ENCODE measurements at places on chromosomes 16 and 17.
A peak's percentile ranks its signal among the peaks of the same experiment; 100 is the strongest.

GRCh38 chr17:79041723-79042420 lies 17.9 kb downstream of the C1QTNF1 start:
- DNase-seq = no peak

- DNase-seq = no peak
Observed at GRCh38 chr16:64615630-64616280, 506.1 kb downstream of the CDH11 start.

DNA sequence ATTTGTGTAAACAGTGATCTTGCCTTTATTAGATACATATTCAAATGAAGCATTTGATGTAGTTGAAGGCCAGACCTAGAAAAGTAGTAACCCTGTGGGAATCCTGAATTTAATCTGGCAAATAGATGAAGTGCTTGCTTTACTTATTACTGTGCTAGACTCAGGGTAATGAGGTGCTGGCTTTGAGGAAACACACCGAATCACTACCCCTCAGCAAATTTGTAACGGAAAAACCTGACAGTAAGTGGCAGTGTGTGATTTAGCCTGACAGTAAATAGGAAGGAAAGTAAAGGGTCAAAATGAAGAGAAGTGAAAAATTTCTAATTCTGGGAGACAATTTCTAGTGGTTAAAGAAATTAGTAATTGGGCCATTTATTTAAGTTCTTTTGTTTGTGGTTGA lies 90.2 kb downstream of the MAP2K4 start:
- no peak for DNase-seq

GRCh38 chr17:40666331-40666730 lies 1.4 kb upstream of the KRT222 start:
- DNase-seq = no peak

DNA sequence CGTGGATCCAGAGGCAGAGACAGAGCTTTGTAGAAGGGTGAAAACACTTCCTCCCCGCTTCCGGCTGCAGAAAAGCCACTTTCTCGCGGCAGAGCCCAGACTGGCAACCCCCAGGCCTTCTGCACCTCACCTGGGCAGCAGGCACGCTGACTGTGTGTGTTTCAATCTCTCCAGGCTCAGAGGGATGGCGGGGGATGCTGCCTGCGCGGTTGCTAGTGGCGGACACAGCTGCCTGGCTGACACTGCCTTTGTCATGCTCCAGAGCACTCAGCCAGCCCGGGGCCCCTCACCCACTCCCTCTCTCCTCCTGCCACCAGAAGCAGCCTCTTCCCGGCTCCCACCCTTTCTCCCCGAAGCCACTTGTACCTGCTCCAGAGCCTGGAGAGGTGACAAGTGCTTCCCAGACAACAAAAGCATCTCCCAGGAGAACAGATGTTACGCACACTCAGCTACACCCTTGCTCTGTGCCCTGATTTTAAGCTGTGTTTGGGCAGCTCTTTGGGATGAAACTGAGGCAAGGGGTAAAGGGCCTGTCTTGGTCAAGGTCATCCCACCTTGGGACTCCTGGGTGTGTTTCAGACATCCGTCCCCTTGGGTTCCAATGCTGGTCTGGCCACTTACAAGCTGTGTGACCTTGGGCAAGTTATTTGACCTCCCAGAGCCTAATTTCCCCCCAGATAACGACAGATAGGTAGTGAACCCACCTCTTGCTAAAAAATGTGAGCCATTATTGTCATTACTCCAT lies 9.2 kb upstream of the GLIS2 start:
- DNase-seq = no peak

- DNase-seq = peak; percentile 74
Observed at GRCh38 chr16:67470359-67470758, 10.6 kb downstream of the ATP6V0D1 start.

- DNase-seq = no peak
Observed at GRCh38 chr16:50289950-50290764, 23.8 kb downstream of the ADCY7 start.

DNA sequence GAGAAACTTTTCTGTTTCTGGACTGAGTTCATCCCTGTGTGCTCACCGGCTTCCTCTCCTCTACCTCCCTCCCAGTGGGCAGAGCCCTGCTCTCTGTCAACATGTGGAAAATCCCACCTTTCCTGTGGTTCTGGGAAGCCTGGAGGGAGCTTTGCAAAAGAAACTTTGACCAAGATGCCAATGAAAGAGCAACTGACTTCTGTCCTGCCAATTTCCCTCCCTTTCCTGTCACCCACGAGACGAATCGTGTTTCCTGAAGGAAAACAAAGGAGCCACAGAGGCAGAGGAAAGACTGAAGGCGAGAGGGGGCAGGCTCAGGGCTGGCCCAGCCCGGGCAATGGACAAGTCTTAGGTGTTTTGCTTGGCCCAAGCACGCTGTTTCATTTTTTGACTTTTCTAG lies 82.8 kb downstream of the PLCG2 start:
- no peak for DNase-seq

- DNase-seq = no peak
Observed at GRCh38 chr17:81073967-81074839, 39.3 kb downstream of the BAIAP2 start.

DNA sequence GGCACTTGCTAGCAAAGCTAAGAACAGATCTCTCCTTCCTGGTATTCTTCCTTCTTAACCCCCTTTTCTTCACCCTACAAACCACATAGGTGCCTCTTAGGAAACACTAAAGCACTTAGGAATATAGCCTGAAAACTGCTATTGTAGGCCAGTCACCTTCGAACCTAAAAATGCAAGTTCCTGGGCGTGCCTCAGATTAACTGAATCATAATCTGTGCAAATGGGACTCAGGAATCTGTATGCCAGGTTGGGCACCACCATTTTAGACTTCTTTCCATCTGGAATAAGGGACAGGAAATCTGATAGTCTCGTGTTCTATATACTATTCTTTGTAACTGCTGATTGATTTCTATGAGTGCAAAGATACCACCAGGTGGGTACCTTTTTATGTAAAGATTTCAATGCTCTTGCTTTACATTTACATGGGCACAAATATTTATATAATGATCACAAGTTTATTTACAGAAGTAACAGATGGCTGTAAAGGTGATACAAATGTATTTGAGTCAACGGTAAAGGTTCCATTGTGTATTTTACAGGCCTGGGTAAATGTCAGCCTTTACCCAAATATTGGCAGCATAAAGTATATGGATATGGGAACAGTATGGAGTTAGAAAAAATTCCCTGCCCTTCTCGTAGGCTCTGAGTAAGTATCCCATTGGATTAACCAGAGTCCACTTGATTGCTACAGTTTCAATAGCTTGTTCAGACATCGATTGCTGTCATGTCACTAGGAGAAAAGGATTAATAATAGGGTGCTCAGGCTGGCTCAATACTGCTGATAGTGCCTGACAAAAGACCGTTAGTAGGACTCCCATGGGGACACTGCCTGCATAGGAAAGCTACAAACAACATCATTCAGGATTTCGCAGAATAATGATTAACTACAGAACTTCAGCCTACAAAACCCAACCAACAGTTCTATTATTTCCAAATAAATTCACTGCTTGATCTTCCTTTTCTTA lies 124.7 kb downstream of the SNX11 start:
- no peak for DNase-seq

DNA sequence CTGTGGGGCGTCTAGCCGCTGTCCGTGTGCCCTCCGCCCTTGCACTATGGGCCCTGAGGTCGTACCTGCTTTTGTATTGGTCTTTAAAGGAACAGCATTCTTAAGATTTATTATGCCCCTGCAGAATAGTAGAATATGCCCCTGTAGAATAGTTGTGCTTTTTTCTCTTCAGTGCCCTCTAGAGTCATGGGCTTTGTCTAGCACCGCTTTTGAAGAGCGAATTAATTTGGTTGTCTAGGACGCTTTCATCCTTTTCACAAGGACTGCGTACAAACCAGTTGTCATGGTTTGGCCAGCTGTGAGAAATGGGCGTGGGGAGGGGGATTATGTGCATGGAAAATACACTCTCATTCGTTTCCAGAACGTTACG lies 621 bp downstream of the CEP95 start:
- DNase-seq = peak; percentile 43

GRCh38 chr17:11178581-11178980 lies 62.4 kb upstream of the SHISA6 start:
- DNase-seq = no peak

DNA sequence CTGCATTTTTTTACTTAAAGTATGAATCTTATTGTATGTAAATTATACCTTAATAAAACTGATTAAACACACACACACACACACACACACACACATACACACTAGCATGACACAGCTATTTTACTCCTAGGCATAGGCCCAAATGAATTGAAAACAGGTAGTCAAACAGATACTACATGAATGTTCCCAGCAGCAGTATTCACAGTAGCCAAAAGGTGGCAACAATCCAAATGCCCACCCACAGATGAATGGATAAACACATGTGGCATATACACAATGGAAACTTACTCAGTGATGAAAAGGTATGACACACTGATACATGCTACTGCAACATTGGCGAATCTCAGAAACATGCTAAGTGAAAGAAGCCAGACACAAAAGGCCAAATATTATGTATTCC lies 223.5 kb downstream of the CYB561 start:
- no peak for DNase-seq

DNA sequence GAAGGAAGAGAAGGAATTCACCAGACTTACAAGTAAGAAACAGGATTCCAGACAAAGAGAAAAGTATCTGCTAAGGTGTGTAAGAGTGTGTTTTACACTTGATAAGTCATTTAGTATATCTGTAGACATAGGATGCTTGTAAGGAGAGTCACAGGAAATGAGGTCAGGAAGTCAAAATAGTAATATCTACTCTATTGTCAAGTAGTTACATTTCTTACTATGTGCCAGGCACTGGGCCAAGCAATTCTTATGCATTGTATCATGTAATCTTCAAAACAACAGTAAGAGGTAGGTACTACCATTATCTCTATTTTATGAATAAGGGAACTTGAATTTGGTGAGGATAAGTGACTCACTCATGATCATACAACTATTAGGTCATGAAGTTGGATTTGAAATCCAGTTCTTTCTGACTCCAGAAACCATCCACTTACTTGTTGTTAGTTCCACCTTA lies 129.1 kb downstream of the SNX11 start:
- DNase-seq = no peak

- DNase-seq = no peak
Observed at GRCh38 chr17:55691666-55692065, 31.0 kb downstream of the TMEM100 start.

DNA sequence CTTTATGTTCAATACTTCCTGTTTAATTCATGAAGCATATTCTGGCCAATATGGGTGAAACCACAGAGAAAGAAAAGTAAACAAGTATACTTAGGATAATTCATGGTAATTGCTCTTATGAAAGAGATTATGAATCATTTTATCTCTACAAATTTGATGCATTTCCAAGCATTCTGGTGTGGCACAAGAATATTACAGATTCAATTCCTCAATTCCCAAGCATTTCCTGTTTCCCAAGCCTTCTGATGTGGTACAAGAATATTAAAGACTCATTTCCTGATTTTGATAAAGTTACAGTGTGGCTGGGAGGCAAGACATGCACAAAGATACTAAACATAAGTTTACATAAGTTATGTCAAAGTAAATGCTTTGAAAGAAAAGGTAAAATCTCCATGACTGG lies 126.1 kb upstream of the NUDT7 start:
- DNase-seq = no peak

DNA sequence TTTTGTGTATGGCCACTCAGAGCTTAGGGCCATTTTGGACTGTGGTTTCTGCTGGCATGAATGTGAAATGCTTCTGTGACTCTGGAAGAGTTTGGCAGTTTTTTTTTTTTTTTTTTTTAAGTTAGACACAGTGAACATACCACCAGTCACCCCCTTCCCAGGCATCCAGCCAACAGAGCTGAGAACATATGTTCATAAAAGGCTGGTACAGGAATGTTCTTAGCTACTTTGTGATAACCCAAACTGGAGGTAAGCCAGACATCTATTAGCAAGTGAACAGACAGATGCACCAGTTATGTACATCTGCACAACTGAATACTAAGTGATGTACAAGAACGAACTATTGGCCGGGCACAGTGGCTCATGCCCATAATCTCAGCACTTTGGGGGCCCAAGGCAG lies 92.7 kb downstream of the ABCC1 start:
- no peak for DNase-seq

DNA sequence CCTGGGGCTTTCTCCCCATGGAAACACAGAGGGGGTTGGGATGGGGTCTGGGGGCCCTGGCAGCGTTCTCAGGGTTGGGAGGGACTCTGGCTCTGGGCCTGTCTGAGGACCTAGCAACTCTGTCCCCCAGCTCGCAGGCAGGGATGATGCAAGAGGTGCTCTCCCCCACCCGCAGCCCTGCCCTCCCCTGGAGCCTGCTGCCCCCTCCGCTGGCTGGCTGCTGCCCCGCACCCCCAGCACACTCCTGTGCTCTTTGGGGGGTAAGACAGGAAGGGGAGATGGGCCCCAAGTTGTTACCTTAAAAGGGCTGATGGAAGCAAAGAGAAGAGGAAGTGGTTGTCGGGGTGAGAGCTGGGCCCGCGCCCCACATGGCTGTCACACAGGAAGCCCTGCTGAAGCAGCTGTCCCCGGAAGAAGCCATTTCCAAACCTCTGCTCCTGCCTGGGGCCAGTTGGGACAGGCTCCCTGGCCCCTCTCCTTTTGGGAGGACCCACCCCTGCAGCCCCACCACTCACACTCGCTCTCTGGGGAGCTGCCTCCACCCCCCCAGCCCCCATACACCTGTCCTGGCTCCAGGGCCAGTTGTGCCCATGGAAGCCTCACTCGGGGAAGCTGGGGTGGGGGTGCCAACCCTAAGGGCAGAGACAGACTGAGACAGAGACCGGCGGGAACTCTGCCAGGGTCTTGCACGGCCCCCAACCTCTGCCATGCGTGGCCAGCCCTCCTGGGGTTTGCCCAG lies 2.5 kb downstream of the CORO1A start:
- DNase-seq = peak; percentile 46

- peak; percentile 32 for DNase-seq
Observed at GRCh38 chr17:72030067-72030899, 90.5 kb upstream of the SOX9 start.

DNA sequence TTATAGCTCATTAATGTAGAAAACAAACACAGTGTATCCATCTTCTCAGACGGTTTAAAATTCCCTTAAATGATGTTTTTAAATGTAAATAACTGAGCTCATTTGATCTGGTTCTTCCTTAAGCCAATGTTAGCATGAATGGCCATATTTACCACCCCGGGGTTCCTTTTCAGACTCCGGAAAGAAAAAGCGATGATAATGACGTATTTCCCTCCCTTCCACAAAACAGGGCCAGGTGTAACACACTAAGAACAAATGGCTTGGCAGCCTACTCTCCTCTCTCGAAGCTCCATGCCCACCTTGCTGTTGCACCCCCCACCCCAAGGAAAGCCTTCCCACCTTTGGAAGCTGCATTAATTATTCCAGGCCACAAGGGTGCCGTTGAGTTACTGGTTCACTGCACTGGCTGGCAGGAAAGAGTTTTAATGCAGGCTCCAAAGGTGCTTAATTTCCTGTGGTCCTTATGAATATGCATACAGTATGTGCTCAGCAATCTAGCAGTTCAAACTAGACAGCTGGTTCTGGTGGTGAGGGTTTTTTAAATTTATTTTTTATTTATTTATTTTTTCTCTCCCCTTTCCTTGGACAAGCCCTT lies 378.9 kb downstream of the WWOX start:
- DNase-seq = no peak

GRCh38 chr17:60548990-60549389 lies 22.9 kb upstream of the APPBP2 start:
- no peak for DNase-seq

- DNase-seq = no peak
Observed at GRCh38 chr16:23039118-23039517, 110.1 kb downstream of the USP31 start.

Data from frontal cortex (tissue), 4 donors.